ENCODE measurements at places on chromosomes 4 and X. TPM values are rescaled to one million over a fixed set of nuclear protein-coding genes. Genes with fewer than 3 reads are reported as not detected.

DNA sequence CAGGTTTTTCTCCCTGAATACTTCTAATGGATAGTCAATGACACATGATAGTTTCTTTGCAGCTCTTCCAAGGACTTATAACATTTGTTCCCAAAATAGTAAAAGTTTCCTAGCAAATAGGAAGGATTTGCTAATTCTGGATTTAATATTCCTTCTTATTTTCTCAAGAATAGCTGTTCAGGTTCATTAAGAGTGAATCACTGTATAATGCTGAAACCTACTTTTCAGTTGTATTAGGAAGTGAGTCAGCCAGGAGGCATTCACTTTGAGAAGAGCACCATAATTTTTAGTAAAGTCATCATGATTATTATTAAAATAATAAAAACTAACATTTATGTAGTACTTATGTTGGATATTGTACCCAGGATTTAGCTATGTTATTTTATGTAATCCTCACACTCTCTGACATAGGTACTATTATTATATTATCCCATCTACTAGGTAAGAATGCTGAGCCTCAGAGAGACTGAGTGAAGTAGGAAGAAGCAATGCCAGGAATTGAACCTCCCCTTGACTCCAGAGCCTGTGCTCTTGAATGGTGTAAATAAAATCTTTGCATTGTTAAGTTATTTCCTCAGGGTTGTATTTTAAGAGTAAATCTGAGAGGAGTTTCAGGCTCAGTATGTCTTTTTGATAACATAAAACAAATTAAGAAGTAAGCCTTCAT is 114.8 kb downstream of the REELD1 start:
- DNase-seq = no peak

DNA sequence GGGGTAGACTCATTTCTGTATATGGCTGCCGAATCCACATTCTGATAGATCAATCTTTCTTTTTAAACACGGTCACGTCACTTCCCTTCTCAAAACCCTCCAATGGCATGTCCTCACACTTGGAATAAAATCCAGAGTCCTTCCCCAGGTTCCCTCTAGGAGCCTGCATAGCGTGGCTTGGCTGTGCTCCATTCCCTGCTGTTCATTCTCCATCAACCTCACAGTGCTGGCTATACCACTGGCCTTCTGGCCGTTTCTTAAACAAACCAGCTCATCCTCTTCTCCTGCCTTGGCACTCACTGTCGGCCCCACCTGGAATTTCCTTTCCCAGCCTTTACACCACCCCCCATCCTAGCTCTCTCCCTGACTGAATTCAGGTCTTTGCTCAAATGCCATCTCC is 77.1 kb downstream of the RBM47 start:
- no peak for DNase-seq

The PLRG1 gene
- 71.9 TPM for total RNA-seq

- DNase-seq = peak; percentile 28
Measured at GRCh38 chrX:43958529-43958928, 14.7 kb downstream of the NDP start.

The TAF7L gene
- 0.19 TPM for total RNA-seq

GRCh38 chr4:42148425-42148824 is 4.0 kb downstream of the BEND4 start:
- no peak for DNase-seq

GRCh38 chrX:37455381-37455780 is 106.2 kb downstream of the PRRG1 start:
- DNase-seq = no peak

DNA sequence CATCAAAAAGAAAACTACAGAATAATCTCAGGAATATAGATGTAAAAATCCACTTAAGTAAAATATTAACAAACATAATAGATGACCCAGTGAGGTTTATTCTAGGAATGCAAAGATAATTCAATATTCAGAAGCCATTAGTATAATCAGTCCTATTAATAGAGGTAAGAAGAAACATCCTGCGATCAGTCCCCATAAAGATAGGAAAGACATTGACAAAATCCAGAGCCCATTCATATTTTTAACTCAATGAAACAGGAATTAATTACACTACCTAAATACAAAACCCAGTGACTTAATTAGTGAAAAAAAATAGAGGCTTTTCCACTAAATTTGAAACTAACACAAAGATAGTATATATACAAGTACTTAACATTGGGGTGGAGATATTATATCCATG is 321.4 kb upstream of the INTU start:
- no peak for DNase-seq

The CENPVL1 gene
- total RNA-seq = 0.24 TPM

The BRS3 gene
- total RNA-seq = 0.05 TPM

GRCh38 chr4:163610648-163611047 is 116.2 kb downstream of the TMA16 start:
- no peak for DNase-seq

- no peak for DNase-seq
Measured at GRCh38 chrX:2425286-2426071, 75.3 kb downstream of the DHRSX start.

GRCh38 chrX:7641141-7641540 is 201.8 kb upstream of the VCX start:
- no peak for DNase-seq

The TIGD4 gene
- total RNA-seq = 0.66 TPM
